Liver (tissue), 10 donors: ENCODE measurements at places on chromosomes 13 and 19. TPM values are rescaled to one million over a fixed set of nuclear protein-coding genes. Genes with fewer than 3 reads are reported as not detected.
A peak's percentile ranks its signal among the peaks of the same experiment; 100 is the strongest.

DNA sequence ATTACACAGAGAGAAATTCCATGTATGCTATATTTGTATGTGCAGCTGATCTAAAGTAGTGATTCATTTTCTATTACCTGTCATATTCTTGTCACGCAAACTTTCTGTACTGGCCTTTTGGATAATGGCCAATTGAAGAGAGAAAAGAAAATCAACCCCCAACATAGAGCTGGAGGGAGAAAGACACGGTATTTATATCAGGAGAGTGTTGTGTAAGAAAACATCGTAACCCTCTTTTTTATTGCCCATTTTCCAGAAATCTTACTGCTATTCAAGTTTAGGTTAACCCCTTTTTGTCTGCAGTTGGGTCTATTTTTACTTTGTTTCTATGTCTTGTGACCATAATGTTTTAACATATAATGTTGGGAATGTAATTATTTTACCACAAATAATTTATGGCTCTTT is 27.9 kb downstream of the DGKH start:
- H3K4me1 ChIP-seq: no peaks in the 10 kb centered on the region
- H3K27ac ChIP-seq: no peak overlapping the region
- no peaks in the 10 kb centered on the region for H3K36me3 ChIP-seq

DNA sequence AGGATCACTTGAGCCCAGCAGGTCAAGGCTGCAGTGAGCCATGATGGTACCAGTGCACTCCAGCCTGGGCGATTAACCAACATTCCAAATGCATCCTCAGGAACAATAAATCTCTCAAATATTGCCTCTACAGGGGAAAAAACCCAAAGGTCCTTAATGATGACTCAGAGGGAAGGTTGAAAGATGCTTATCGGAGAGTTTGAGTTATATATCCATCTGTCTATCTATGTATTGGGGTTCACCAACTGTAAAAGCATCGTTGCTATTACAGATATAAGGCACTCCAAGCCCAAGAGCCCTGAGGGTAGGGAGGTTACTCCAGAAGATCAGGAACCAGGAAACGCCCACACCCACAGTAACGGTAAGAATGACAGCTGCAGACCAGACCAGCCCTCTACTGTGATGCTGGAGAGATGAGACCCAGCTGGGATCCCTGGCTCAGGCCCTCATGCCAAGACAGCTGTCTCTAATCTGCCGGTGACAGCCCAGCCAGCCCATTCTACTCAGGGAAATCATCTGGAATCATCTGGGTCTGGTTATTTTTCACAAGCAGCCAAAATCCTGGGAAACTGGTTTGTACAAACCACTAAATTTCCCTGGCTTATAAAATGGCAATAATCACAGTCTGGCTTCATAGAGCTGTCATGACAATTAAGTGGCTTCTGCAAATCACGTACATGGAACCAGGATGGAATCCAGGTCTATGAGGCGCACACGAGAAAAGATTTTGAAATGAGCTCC is 23.8 kb downstream of the TEX101 start:
- H3K4me3 ChIP-seq: no peak overlapping the region
- peak overlapping the region; percentile 28 for H3K27ac ChIP-seq
- H3K27me3 ChIP-seq: no peaks in the 10 kb centered on the region
- no peaks in the 10 kb centered on the region for H3K4me1 ChIP-seq

- H3K27ac ChIP-seq: no peak overlapping the region
- no peaks in the 10 kb centered on the region for H3K4me1 ChIP-seq
- H3K27me3 ChIP-seq: no peaks in the 10 kb centered on the region
- no peak for DNase-seq
- no peaks in the 10 kb centered on the region for H3K36me3 ChIP-seq
Measured at GRCh38 chr13:42394711-42395085, 122.7 kb downstream of the AKAP11 start.

DNA sequence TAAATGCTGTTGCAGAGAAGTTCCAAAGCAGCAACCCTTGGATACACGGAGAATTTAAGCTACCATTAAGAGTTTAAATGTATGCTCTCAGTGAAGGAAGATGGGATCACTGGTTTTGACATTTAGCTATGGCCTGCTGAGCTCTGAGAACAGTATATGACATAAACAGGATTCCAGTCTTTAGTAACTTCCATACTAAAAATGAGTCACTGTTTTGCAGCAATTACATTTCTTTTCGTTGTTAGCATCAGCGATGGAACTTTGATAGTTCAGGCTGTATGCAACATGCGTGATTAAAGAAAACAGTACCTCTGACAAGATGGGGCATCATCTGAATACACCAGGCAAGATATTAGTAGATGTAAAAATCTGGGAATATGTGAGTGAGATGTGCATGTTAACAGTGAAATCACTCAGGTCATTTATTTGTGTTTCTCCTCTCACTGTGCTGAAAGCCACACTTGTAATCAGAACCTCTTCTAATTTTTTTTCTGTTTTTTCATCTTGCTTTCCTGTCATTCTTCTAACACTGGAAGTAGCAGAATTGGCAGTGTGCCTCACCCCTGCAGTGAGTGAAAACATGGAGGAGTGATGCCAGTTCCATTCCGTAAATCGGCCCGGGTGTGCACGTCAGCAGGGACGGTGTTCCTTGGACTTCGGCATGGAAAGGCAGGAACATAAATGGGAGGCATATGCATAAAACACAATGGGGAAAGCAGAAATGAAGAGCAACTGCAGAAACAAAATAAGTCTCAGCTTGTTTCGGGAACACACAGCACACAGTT is 361.5 kb downstream of the OXGR1 start:
- peaks cover 1% of the 10 kb centered on the region for H3K4me1 ChIP-seq
- DNase-seq: no peak
- no peak overlapping the region for H3K27ac ChIP-seq
- no peaks in the 10 kb centered on the region for H3K27me3 ChIP-seq

DNA sequence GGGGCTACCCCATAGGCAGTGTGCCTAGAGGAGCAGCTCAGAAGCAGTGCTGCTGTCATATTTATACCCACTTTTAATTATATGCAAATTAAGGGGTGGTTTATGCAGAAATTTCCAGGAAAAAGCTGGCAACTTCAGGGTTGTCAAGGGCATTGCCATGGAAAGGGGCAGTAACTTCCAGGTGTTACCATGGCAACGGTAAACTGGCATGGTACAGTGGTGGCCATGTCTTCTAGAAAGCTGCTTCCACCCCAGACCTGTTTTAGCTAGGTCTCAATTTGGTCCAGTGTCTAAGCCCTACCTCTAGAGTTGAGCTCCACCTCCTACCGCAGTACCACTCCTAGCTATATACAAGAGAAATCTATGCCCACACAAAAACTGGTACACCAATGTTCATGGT is 11.3 kb downstream of the PNMA8A start:
- no peaks in the 10 kb centered on the region for H3K4me1 ChIP-seq
- no peak for DNase-seq
- H3K36me3 ChIP-seq: no peaks in the 10 kb centered on the region
- no peak overlapping the region for H3K27ac ChIP-seq
- H3K27me3 ChIP-seq: no peaks in the 10 kb centered on the region

- no peak overlapping the region for H3K4me3 ChIP-seq
- H3K36me3 ChIP-seq: no peaks in the 10 kb centered on the region
- no peaks in the 10 kb centered on the region for H3K27me3 ChIP-seq
- no peak for DNase-seq
Measured at GRCh38 chr13:56019606-56020005, 1121.1 kb upstream of the PRR20A start.

DNA sequence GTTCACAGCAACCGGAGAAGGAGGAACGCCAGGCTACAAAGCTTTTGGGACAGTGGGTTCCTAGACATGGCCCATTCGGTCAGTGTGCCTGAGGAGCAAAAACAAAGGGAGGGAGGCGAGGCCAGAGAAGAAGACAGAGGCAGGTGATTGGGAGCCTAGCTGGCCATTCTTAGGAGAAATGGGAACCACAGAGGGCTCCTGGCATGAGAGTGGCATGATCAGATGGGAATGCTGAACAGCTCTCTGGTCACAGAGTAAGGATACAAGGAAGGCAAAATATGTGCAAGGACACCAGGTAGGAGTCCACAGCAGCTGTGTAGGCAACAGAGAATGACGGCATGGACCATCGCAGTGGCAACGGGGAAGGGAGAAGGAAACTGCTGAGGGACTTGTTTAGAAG is 82.4 kb downstream of the EFNB2 start:
- no peaks in the 10 kb centered on the region for H3K4me1 ChIP-seq
- DNase-seq: no peak
- no peaks in the 10 kb centered on the region for H3K36me3 ChIP-seq
- H3K27ac ChIP-seq: no peak overlapping the region
- no peak overlapping the region for H3K4me3 ChIP-seq

- DNase-seq: no peak
- H3K27ac ChIP-seq: no peak within 1 kb of the TSS
- H3K4me3 ChIP-seq: no peak within 1 kb of the TSS
- no peaks in the 10 kb centered on the region for H3K36me3 ChIP-seq
- no peaks in the 10 kb centered on the region for H3K4me1 ChIP-seq
Measured at GRCh38 chr19:750640-751423, at the start of gene MISP. MISP (plus strand) TSS chr19:751112; CDS start chr19:756947, 5,835 bp downstream.

GRCh38 chr13:110798081-110798994 is 84.8 kb downstream of the ING1 start:
- H3K27ac ChIP-seq: no peak overlapping the region
- no peaks in the 10 kb centered on the region for H3K27me3 ChIP-seq
- no peak overlapping the region for H3K4me3 ChIP-seq
- H3K36me3 ChIP-seq: no peaks in the 10 kb centered on the region

DNA sequence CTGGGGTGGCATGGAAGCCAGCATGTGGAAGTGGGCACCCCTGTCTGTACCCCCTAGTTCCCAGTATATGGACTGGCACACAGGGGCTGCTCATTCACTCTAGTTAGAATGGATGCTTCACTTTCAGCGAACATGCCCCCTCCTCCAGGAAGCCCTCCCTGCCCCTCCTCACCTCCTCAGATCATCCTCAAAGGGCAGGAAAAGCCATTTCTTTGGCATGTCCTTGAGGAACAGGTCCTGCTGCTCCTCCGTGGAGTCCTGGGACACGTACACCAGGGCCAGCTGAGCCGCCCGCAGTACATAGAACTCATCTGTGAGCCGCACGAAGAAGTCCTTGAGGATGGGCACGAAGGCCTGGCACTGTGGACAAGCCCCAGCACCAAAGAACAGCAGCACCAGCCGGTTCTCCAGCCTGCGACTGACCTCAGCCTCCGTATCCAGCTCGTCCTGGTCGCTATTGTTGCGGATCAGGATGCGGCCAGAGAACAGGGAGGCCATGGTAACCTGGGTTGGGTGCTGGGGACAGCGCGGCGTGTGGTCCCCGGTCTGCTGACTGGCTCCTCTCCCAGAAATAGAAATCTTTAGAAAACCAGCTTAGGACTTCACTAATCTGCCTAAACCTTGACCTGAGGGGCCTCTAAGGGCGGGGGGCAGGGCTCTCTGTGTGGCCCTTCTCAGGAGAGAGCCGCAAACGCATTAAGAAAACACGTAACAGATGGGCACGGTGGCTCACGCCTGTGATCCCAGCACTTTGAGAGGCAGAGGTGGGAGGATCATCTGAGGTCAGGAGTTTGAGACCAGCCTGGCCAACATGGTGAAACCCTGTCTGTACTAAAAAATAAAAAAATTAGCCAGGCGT is at the start of gene NXNL1:
NXNL1 (minus strand) TSS at position 555 of the 859 bp plus-strand sequence; CDS start at position 498, 57 bp downstream.
- no peaks in the 10 kb centered on the region for H3K36me3 ChIP-seq
- H3K4me3 ChIP-seq: no peak within 1 kb of the TSS
- no peak within 1 kb of the TSS for H3K27ac ChIP-seq
- DNase-seq: no peak
- no peaks in the 10 kb centered on the region for H3K4me1 ChIP-seq

DNA sequence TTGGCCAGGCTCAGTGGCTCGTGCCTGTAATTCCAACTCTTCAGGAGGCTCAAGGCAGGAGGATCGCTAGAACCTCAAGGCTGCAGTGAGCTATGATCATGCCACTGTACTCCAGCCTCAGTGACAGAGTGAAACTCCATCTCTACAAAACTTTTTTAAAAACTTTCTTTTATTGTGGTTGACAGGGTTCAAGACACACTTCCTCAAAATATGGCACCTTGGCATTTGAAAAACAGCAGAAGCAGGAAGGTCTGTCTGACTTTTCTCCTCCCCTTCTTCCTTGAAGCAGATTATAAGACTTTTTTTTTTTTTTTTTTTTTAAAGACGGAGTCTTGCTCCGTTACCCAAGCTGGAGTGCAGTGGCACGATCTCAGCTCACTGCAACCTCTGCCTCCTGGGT is 100.3 kb downstream of the TM9SF2 start:
- H3K4me1 ChIP-seq: no peaks in the 10 kb centered on the region
- H3K27me3 ChIP-seq: no peaks in the 10 kb centered on the region
- DNase-seq: no peak
- no peak overlapping the region for H3K4me3 ChIP-seq
- H3K27ac ChIP-seq: no peak overlapping the region

- no peaks in the 10 kb centered on the region for H3K4me1 ChIP-seq
- DNase-seq: peak; percentile 39
- H3K36me3 ChIP-seq: no peaks in the 10 kb centered on the region
- H3K27me3 ChIP-seq: no peaks in the 10 kb centered on the region
- H3K4me3 ChIP-seq: no peak overlapping the region
Measured at GRCh38 chr19:13430790-13431582, 75.3 kb downstream of the CACNA1A start.

DNA sequence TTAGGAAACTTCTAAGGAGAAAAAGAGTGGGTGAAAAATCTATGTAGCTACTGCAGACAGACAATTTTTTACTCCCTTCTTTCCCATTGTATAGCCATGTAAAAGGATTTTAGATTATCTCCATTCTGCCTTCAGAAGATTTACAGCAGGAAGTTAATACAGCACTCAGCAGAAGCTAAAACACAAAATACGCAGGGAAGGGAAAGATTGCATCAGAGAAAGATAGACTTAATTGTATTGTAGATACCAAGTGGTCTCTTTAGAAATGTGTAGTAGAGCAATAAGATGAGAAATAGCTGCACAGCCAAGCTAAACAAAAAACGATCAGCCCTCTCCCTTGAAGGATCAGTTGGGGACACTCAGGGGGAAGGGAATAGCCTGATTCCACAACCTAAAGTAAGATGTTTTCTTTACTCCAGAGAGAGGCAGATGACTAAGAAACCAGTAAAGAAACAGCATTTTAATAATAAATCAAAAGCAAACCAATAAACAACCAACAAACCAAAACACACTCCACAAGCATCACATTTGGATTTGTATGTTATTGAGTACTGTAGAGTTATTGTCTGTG is 236.7 kb upstream of the SLITRK1 start:
- H3K36me3 ChIP-seq: no peaks in the 10 kb centered on the region
- H3K27me3 ChIP-seq: no peaks in the 10 kb centered on the region
- H3K4me1 ChIP-seq: no peaks in the 10 kb centered on the region
- DNase-seq: no peak

DNA sequence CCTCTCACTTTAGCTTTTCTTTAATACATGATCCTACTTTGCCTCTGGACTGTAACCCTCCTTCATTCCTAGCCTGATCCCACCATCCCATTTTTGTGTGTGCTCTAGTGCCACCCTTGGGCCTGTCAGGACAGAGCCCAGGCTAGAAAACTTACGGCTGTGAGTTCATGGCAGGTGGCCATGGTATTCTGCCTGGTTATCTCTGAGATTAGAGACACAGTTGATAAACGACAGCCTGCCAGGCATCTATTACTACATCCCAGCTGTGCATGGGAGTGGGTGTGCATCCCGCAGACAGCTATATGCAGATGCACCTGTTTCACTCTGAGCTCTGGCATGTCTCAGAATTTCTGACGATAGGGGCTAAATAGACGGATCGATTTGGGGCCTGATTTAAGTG is 110.9 kb downstream of the HS6ST3 start:
- H3K27me3 ChIP-seq: no peaks in the 10 kb centered on the region
- H3K4me1 ChIP-seq: no peaks in the 10 kb centered on the region
- no peak overlapping the region for H3K27ac ChIP-seq
- DNase-seq: no peak
- no peak overlapping the region for H3K4me3 ChIP-seq
- H3K36me3 ChIP-seq: no peaks in the 10 kb centered on the region

ZNF628 gene
- 4.4 TPM for polyA plus RNA-seq

SCN1B gene
- 1.6 TPM for polyA plus RNA-seq

GPR183 gene
- polyA plus RNA-seq: 4.3 TPM

CYP2F1 gene
- polyA plus RNA-seq: not detected

KRTDAP gene
- polyA plus RNA-seq: not detected

GIPR gene
- 0.08 TPM for polyA plus RNA-seq

TMEM150B gene
- 0.81 TPM for polyA plus RNA-seq
